NCI-H2081 (cell line): ENCODE measurements at places on chromosomes 2 and 18.

- no peak for DNase-seq
Observed at GRCh38 chr18:20997371-20997770, 114.2 kb downstream of the ROCK1 start.

- DNase-seq = no peak
Observed at GRCh38 chr18:79606621-79607331, 72.8 kb upstream of the CTDP1 start.

- peak; percentile 7 for DNase-seq
Observed at GRCh38 chr18:21163647-21164547, 52.3 kb upstream of the ROCK1 start.

GRCh38 chr2:194105358-194105757 lies 1551.7 kb upstream of the SLC39A10 start:
- no peak for DNase-seq

DNA sequence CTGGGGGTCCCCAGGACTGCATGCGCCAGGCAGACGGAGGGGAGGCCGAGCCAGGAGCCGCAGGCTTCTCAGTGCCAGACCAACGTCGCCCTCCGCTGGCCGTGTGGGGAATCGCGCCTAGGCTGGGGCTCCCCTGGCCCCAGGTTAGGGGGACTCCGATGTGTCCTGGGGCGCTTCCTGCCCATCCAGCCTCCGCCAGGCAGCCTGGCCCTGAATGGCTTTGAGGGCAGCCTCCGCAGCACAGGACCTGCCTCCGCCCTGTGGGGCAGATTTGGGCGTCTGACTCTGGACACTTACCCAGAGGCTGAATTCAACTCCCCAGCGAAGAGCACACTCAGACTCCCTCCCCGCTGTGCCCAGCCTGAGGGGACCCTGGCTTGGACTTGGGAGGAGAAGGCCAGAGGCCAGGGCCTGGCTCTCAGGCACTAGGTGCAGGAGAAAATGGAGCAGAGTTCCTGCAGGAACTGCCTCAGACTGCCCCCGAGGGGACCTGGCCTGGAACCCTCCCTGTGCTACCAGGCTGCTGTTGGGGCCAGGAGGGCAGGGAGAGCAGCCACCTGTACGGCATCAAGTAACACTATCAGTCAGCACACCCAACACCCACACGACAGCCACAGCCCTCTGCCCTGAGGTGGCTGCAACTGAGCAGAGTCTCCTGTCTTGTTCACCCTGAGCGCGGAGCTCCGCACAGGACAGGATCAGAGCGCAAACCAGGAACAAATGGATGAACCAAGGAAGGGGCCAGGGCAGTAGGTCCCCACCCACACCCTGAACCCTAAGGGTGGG lies 597 bp upstream of the TEKT4 start:
- peak; percentile 3 for DNase-seq

GRCh38 chr2:167331636-167332232 lies 443.5 kb downstream of the XIRP2 start:
- DNase-seq = no peak

DNA sequence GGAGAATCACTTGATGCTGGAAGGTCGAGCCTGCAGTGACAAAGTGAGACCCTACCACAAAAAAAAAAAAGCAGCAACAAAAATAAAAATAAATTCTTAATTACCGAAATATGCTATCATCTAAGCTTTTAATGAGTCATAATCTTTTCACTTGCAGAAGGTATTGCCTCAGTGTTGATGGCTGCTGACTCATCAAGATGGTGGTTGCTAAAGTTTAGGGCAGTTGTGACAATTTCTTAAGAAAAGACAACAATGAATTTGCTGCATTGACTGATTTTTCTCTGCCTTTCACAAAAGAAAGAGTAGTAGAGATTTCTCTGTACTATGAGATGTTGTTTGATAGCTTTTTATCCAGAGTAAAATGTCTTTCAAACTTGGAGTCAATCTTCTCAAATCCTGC lies 1809.0 kb downstream of the SUCLG1 start:
- DNase-seq = no peak

DNA sequence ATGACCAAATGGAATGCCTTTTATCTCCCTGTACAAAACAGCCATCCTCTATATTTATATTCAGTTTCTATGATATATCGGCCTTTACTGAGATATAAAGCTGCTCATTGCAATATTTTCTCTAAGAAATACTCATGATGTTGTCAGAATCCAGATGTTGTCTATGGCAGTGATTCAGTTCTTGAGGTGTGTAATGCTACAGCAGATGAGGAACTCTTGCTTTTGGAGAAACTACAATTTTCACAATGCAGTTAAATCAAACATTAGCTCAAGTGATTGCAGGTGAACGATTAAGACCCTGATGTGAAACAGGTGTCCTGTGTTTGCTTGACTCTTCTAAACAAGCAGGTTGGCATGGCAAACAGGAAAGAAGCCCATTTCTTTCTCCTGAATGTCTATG lies 256.2 kb upstream of the CDH20 start:
- DNase-seq = peak; percentile 89

- DNase-seq = no peak
Observed at GRCh38 chr2:79833235-79833878, 320.5 kb downstream of the CTNNA2 start.

GRCh38 chr18:48228841-48229240 lies 180.3 kb downstream of the ZBTB7C start:
- DNase-seq = no peak

- DNase-seq = peak; percentile 71
Observed at GRCh38 chr2:207801259-207801658, 31.6 kb upstream of the FZD5 start.

- no peak for DNase-seq
Observed at GRCh38 chr2:121064186-121064585, 220.8 kb downstream of the TFCP2L1 start.

- DNase-seq = no peak
Observed at GRCh38 chr2:144560251-144560650, 40.3 kb upstream of the ZEB2 start.

- no peak for DNase-seq
Observed at GRCh38 chr2:149586898-149587219, 716 bp downstream of the MMADHC start.

- no peak for DNase-seq
Observed at GRCh38 chr18:813172-814071, 1.4 kb upstream of the YES1 start.

DNA sequence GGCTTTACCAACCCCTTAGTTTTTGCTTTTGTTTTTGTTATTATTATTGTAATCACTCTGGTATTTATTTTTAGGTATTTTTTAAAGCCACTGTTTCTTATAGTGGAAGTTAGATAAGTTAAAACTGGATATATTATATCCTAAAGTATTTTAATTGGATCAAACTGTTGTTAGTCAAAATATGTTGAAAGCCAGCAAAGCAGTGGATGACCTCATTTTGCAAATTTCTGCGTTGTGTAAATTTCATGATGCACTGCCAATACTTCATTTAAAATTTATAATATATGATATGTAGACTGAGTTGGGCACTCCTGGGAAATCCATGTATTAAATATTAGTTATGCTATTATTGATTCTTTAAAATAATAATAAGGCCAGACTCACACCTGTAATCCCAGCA lies 661.7 kb upstream of the NRXN1 start:
- DNase-seq = no peak

DNA sequence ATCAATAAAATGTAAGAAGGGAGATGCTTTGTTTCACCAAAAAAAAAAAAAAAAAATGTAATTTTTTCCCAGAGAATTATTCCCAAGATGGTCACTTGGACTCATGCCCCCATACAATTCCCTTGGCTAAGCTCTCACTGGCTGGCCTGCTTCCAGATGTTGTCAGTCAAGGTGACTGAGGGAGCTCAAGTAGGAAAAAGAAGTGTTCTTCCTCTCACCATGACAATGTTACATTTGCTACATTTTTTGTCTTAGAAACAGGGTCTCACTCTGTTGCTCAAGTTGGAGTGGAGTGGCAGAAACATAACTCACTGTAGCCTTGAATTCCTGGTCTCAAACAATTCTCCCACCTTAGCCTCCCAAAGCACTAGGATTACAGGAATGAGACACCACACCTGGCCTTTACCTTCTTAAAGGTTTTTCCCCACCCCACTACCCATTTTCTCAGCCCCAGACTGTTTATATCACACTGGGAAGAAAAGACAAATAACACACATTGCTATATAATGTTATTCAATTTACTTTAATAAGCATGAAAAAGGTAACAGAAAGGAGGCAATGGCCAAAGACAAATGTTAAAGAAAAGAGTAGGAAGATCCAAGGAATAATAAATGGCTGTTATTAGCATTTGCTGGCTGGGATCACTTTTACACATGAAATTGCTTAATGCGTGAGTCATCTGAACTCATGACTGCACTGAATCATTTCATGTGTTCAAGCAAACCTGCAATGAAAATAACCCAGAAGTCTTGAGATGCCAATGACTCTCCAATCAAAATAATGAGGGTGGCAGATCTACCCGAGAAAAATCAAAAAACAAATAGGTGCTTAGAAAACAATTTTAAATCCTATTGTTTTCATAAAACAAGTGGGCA lies 45.2 kb downstream of the ACVR1 start:
- DNase-seq = no peak

GRCh38 chr2:30147715-30148610 lies 1.2 kb downstream of the YPEL5 start:
- DNase-seq = peak; percentile 44

DNA sequence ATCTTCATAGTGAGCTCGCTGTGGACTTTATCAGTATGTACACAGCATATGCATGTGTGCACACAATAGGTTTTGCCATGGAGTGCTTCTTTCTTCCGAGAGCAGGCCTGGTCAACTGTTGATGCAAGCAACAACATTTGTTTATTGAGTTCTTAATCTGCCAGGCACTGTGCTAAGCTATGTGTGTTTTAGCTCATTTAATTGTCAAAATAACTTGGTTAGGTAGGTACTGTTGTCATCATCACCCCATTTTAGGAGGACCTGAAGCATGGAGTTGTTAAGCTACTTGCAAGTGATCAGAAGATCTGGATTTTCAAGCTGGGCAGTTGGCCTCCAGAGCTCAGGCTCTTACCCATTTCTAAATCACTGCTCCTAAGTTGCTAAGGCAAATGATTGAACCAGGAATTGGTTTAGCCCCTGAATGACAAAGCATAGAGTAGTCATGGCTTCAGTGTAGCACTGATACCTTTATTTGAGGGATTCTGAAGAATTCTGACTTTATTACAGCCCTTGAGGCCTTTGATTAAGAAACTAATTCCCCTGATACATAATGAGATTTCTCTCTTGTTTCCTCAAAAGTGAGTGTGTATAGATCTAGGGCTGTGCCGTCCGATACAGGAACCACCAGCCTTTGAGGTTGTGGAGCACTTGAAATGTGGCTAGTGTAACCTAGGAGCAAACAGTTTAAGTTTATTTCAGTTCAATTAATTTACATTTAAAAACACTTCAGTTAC lies 132.9 kb downstream of the FMNL2 start:
- DNase-seq = no peak

GRCh38 chr2:118554616-118555015 lies 292.8 kb downstream of the EN1 start:
- DNase-seq = no peak

DNA sequence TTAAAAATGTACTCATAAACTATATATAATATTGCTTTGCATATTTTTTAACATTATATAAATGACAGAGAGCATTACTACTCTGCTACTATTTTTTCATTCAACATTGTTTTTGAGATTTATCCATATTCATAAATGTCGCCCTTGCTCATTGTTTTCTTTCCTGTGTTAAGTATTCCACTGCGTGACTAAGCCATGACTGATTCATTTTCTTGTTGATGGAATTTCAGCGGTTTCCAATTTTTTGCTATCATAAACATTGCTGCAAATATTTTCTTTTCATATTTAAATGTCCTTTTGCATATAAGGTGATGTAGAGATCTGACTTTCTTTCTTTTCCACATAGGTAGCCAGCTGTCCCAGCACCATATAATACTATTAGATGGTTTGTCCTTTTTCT lies 57.6 kb downstream of the SFXN5 start:
- DNase-seq = no peak

DNA sequence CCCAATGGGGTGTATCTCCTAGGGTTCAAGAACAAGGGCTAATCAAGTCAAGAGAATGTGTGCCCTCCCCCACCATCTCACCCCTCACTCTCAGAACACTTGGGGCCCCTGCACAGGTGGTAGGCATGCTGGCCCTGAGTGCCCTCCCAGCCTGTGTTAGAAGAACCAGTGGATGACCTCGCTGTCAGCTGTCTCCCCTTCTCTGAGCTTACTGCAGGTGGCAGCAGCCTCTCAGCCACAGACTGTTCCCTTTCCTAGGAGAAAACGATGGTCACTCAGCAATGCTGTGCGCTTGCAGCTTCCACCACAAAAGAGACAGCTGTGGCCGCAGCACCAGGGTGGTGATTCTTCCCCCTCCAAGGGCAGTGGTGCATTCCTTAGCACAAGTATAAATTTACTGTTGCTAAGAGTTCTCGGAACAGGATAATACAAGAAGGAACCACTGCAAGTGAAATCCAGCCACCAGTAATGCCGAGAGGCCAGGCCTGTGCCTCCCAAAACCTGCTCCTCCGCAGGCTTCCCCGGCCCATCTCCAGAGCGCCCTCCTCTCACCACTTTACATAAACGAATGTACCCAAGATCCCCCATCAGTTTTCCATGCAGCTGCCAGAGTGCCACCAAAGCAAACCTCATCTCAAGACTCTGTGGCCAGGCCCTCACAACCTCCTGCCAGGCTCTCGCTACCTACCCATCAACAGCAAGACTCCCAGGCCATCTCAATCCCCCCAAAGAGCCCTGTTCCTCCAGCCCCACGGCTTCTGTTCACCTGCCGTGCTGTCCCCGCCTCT lies 935 bp upstream of the RAMP1 start:
- peak; percentile 15 for DNase-seq

DNA sequence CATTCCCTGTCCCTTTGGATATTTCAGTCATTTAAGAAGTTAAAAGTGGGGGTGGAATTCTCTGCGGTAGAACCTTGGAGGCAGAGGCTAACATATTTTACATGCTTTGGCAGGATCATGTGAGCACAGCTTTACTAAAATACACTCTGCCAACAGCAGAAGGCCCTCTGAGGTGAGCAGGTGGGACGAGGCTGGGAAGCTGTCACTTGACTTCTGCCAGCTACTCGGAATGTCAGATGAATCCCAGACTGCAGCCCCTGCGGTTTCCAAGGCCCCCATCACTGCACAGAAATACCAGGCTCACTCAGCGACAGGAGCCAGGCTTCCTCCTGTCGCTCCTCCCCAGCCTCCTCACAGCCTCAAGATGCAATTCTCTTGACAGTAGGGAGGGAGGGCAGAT lies 220.9 kb upstream of the REV1 start:
- no peak for DNase-seq

DNA sequence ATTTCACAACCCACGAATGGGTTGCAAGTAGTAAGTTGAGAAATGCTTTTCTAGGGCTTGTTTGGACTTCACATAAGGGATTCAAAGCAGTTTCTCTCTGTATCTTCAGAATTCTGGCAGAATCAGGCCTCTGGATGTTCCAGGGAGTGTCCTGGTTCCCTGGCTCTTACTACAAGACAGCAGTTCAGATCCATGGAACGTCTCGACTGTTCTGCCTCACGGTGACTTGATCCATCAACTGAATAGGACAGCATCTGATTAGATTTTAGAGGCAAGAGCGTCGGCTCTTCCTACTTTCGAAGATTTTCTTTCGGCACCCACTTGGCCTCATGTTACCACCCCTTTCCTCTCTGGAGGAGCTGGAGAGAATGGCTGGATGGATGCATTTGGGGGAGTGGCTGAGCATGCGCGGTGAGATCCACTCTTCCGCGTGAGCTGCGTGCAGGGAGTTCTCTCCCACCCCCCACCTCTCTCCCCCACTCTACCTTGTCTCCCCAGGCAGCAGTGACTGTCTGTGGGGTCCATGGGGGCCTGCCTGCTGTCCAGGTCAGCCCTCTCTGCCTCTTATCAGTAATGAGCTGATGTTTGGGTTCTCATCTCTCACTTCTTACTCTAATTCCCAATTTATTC lies 132.5 kb downstream of the VAPA start:
- DNase-seq = no peak

GRCh38 chr2:106089611-106090010 lies 104.5 kb downstream of the UXS1 start:
- no peak for DNase-seq

- DNase-seq = no peak
Observed at GRCh38 chr18:73458186-73458964, 590.6 kb upstream of the NETO1 start.
